Stimulated activated CD4-positive, alpha-beta T cell treated with anti-CD3 and anti-CD28 coated beads, Interleukin-1b, Interleukin-23, amount 100 ng/mL, for 1 hour (primary cell): ENCODE measurements at places on chromosomes 12 and 14.

GRCh38 chr12:100453951-100454350, 19.7 kb upstream of the NR1H4 start:
- DNase-seq: no peak

DNA sequence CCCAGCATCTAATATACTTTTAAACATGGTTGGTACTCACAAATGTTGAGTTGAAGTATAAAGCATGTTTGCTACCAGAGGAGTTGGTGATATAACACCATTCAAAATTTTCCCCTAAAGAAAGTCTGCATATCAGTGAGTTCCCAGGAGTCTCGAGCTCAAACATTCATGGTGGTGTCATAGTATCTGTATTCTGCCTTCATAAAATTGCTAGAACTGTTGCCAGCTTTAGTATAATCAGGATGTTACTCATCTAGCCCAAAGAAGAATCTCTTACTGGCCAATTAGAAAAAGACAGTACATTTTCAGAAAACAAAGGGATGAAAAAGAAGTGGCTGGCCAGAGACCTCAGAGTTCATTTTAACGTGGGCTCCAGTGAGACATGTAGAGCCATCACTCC, 374.7 kb downstream of the KCNH5 start:
- DNase-seq: no peak

GRCh38 chr12:75120311-75120711, 89.3 kb downstream of the KCNC2 start:
- DNase-seq: no peak

DNA sequence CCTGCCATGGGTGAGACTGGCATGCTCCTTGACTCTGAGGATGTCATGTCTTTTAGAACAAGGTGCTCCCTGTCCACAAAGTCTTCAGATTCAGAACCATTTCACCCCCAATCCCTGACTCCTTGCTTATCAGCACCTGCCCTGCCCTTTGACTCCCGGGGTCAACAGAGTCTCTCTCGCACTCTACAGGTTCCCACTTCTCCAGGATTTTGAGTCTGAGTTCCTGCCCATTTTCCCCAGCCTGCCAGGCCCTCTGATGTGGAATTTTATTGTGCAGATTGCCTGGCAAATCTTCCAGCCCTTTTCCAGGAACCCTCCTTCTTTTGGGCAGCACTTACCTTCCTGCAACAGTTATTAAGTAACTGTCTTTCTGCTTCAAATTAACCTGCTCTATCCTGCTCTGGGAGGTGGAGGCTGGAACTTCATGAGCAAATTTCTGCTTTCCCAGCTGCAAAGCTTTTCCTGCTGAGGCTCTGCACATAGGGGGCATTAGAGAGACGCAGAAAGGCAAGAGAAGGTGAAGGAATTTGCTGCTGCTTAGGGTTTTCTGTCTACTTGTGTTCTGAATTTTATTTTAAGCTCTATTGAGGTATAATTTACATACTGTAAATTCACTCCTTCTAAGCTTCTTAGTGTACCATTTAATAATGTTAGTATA, 259.1 kb downstream of the PCNX1 start:
- DNase-seq: no peak

- DNase-seq: no peak
Measured at GRCh38 chr12:19572920-19573558, 133.7 kb downstream of the AEBP2 start.

DNA sequence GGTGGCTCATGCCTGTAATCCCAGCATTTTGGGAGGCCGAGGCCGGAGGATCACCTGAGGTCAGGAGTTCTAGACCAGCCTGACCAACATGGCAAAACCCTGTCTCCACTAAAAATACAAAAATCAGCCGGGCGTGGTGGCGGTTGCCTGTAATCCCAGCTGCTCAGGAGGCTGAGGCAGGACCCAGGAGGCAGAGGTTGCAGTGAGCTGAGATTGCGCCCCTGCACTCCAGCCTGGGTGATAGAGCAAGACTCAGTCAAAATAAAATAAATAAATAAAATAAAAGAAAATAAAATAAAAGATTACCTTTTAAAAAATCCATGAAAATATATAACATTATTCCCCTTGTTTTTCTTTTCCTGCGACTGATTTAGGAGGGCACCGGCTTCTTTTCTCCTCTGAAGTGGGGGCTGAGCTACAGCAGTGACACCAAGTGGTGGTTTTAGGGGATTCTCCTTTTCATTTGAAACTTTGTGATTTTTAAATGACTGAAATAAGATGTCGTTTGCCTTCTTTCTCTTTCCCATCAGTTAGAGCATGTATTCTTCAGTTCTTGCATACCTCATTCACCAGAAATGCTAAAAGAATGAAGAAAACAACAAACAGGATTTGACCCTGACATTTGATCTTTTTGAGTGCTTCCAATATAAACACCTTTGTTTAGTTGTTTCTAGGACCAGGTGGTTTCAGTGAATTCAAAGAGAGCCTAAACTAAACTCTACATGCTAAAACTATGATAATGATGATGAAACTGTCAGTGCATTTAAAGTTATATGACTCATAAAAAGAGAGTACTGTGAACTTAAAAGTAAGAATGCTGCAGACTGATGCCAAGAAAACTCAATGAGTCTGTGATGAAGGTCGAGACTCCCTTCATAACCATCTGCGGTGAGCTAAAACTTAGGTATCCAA, 22.6 kb upstream of the PKP2 start:
- no peak for DNase-seq

GRCh38 chr14:24982472-24983155, 67.3 kb downstream of the STXBP6 start:
- no peak for DNase-seq

DNA sequence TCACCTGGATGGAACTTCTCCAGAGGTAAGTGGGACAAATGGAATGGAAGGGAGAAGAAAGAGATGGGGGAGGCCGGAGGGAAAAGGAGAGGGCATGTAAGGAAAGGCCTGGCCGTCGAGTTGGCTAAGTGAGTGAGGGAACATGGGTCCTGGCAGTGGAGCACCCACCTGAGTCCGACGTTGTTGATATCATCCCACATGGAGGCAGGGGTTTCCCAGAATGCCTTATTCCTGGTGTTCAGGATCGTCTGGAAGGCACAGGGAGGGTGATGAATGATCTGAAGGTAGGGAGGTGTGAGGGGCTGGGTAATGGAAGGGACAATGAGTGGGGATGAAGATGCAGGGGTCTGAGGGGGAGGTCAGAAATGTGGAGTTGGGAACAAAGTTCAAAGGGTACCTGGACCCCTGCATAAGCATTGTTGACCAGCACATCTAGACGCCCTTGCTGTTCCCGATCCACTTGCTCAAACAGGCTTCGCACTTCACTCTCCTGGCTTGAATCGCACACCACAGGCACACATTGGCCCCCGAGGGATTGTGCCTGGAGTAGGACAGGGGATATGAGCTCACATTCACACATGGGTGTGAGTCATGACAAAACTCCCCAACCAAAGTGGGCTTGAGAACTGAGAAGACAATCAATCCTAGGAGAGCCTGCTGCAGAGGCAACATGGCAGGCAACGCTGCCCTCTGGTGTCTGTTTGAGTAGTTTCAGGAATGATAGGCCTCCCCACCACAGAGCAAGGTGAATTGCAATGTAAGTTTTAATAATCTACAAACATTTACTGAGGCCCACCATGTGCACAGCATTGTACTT, 3.0 kb downstream of the DHRS1 start:
- DNase-seq: peak; percentile 49

- DNase-seq: no peak
Measured at GRCh38 chr14:68607867-68608573, 184.8 kb downstream of the ZFP36L1 start.

GRCh38 chr14:96189281-96189711, 15.3 kb upstream of the BDKRB2 start:
- DNase-seq: no peak

GRCh38 chr12:14619741-14620501, 52.2 kb upstream of the PLBD1 start:
- DNase-seq: no peak

DNA sequence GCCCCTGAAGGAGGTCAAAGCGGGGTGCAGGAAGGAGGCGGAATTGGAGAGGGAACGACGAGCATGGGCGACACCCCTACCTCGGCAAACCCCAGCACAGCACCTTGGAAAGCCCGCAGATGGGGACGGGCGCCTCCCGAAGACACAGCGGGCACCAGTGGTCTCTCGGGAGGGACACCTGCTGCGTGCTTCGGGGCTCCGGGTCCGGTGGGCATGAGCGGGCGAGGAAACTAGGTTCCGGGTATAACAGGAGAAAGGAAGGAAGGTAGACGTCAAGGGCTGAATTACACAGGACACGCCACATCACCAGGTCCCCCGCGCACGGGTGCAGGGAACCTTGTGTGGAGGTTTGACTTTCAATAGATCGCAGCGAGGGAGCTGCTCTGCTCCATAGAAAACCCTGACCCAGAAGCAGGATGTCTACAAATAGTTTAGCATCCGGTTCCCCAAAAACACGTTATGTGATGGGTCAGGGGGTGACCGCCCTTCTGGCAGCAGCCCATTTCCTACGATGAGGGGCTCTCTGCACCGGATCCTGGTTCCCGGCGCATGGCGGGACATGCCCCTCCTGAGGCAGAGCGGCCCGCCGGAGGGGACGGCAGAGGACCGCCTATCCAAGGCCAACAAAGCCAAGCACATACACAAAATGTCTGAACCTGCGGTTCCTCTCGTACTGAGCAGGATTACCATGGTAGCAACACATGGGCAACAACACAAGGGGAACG, 196.9 kb downstream of the ALG10 start:
- DNase-seq: peak; percentile 3

GRCh38 chr14:64639340-64639821, 64.8 kb upstream of the PLEKHG3 start:
- DNase-seq: no peak

DNA sequence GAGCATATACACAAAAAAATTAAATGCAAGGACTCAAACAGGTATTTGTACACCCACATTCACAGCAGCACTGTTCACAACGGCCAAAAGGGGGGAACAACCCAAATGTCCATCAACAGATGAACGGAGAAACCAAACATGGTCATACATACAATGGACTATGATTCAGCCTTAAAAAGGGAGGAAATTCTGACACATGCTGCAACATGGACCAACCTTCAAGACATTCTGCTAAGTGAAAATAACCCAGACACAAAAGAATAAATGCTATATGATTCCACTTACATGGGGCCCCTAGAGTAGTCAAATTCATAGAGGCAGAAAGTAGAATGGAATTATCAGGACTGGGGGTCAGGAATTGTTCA, 29.5 kb downstream of the ACTN1 start:
- DNase-seq: no peak

DNA sequence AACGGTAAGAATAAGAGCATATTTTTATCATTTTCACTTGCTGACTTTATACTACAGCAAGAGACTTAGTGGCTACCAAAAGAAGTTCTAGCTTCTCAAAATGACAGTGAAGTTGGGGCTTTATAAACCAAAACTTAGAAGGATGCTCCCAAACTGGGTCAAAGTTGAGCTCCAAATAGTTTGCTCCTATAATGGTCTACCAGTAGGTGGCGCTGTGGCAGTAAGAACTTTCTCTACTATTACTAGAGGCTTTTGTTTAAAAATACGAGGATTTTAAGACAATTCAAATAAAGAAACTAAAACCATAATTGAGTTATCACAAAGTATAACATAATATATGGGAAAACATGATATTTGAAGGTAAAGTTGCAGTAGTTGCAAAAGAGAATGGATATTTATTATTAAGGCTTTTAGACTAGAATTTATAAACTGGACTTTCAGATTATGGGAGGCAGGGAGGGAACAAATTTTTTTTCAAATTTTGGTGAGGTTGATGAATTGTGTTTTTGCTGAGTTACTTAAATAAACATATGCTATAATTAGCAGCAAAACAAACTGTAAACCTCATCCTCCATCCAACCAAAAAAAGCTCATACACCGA, 75.0 kb downstream of the TGFB3 start:
- DNase-seq: peak; percentile 43

DNA sequence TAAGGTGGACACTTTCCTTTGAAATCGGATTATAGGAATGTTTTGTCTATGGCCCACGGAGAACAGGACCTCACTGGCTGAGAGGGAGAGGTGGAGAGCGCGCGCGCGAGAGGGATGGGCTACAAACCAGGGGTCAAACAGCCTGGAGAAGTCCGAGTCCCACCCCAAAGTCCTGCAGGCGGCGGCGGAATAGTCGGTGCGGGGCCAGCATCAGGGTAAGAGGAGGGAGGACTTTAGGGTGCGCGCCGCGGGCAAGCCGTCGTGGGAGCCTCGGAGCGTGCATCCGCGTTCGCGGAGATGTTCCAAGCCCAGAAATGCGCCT, 3.3 kb upstream of the HOXC8 start:
- DNase-seq: no peak

- DNase-seq: no peak
Measured at GRCh38 chr12:118065380-118065779, 4.4 kb upstream of the WSB2 start.

- DNase-seq: no peak
Measured at GRCh38 chr12:2151391-2151790, 98.6 kb downstream of the CACNA1C start.

GRCh38 chr14:105155071-105155651, 13.4 kb downstream of the JAG2 start:
- no peak for DNase-seq

DNA sequence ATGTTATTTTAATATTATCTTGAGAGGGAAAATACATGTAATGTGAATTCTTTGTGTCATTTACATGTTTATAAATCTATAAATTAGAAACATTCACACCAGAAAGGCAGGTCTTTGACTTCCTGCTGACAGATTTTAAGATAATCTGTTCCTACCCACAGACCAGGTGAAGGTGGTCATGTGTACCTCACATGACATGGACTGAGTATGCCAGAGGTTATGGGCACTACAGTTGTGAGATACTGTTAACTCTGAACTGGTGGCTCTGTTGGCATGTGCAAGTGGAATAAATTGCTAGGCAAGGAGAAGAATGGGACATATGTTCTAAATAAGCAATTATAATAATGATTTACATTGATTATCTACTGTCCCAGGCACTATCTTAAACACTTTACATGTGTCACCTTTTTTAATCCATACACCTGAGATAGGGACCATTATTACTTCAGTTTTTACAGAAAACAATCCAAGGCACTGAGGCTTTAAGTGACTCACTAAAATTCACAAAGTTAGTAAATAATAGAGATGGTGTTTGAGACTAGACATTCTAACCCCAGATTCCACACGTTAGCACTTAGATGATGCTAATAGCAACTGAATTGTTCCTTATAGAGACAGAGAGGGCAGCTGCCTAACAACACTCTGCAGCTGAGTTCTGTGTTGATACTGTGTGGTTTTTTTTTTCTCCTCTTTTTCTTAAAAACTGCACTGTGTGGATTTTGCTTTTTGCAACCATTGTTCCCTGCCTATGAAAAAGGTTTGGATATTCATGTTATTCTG, 23.8 kb downstream of the SLC16A7 start:
- no peak for DNase-seq

DNA sequence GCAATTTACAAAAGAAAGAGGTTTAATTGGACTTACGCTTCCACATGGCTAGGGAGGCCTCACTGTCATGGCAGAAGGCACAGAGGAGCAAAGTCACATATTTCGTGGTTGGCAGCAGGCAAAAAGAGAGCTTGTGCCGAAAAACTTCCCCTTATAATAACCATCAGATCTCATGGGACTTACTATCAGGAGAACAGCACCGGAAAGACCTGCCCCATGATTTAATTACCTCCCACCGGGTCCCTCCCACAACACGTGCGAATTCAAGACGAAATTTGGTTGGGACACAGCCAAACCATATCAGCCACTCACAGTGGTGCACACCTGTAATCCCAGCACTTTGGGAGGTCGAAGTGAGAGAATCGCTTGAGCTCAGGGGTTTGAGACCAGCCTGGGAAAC, 68.5 kb downstream of the FBXL14 start:
- no peak for DNase-seq

GRCh38 chr12:28814246-28814645, 334.8 kb upstream of the FAR2 start:
- no peak for DNase-seq

- DNase-seq: no peak
Measured at GRCh38 chr12:33052141-33053051, 155.8 kb upstream of the PKP2 start.

- no peak for DNase-seq
Measured at GRCh38 chr14:58215191-58215914, 15.4 kb downstream of the ACTR10 start.
